ENCODE measurements at places on chromosomes 12 and 14.

DNA sequence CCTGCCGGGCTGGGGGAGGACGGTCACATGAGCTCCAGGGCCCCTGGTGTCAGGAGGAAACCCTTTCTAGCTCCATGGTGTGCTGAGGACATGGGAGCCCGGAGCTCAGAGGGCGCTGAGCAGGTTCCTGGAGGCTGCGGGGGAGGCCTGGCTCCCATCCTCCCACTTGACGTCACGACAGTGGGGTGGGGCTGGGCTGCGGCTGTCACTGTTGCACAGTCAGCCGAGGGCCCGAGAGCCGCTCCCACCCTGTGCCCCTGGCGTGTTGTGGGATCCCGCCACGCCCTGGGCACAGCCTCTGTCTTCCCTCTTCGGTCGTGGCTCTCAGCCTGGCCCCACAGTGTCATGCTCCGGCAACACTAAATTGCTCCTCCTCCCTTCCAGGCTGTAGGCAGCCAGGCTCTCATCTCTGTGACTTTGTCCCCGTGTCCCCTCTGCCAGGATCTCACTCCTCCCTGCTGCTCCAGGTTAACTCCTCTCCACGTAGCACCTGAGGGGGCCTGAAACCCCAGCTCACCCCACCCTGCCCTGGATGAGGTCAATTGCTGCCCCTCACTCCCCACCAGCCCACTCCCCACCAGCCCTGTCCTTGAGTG lies 33.0 kb downstream of the BEGAIN start:
- no peak for DNase-seq

- no peak for DNase-seq
These were observed 42.1 kb downstream of the AK7 start for GRCh38 chr14:96434040-96434439.

GRCh38 chr12:13165617-13166041 lies 30.9 kb upstream of the EMP1 start:
- peak; percentile 94 for DNase-seq

GRCh38 chr12:14849661-14850060 lies 6.3 kb upstream of the ART4 start:
- DNase-seq: peak; percentile 81

- DNase-seq: no peak
These were observed 70.9 kb downstream of the TBK1 start for GRCh38 chr12:64522807-64523206.

DNA sequence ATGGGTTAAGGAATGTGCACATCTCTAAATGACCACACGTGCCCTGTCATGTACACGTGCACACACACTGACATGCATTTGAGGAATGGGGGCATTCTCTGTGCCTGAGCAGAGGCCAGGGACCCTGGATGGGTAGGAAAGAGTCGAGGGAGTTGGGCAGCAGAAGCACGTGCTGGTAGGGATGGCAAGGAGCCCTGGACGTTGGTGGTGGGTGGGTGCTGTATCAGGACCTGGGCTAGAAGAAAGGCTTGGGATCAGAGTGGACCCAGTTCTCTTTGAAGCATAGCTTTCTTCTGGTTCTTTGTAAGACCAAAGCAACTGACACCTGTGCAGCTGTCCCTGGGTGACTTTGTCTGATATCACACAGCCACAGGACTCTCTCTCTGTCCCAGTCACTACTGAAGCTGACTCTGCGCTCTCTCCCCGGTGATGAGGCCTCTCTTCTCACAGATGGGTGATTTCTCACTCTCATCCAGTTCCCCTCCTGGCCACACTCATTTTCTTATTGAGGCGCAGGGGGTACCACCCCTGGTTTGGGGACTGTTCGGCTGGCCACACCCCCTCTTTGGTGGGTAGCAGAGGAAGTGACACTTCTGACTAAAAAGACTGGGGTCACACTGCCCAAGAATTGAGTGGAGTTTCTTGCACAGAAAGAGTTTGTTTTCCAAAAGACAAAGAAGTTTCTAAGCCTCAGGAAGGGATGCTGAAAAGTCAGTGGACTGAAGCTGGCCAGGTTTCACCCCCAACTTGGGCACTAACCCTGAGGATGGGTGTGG lies 171.7 kb upstream of the RTL1 start:
- peak; percentile 45 for DNase-seq

DNA sequence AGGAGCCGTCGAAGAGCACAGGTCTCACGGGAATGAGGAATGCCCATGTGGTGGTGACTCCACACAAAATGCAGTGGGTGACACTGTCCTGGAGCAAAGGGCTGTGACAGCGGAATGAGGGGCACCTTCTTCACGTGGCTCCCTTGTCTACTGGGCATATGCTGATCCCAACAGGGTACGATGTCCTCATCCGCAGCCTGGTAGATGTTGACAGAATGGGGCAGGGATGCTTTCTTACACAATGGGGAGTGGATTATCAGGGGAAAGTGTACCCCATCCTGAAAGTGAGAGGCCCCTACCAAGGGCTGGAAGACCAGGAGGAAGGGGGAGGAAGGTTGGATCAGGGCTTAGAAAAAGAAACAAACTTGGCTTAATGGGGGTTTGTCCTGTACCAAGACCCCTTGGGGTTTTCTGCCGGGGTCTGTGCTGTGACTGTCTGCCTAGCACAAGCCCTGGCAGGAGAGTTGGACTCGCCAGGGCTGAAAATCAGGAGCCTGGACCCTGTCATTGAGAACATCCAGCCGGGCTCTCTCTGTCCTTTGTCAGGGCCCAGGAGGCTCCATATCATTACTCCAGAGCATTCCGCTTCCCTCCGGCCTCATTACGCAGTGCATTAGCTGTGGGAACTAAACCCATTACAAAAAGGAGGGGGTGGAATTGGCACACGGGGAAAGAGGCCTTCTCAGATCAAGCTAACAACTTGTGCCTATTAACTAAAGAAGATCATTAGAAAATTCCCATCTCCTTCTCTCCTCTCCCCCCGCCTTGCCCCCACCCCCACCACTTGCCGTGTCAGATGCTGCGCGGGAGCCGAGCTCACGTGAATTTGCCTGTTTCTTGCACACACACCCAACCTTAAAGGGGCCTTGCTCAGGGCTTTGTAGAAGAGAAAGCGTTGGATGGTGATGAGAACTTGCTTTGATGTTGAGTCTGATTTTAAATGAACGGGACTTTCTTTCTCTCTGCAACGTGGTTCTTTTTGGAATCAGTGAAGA lies 171.8 kb upstream of the PARP11 start:
- DNase-seq: peak; percentile 67

DNA sequence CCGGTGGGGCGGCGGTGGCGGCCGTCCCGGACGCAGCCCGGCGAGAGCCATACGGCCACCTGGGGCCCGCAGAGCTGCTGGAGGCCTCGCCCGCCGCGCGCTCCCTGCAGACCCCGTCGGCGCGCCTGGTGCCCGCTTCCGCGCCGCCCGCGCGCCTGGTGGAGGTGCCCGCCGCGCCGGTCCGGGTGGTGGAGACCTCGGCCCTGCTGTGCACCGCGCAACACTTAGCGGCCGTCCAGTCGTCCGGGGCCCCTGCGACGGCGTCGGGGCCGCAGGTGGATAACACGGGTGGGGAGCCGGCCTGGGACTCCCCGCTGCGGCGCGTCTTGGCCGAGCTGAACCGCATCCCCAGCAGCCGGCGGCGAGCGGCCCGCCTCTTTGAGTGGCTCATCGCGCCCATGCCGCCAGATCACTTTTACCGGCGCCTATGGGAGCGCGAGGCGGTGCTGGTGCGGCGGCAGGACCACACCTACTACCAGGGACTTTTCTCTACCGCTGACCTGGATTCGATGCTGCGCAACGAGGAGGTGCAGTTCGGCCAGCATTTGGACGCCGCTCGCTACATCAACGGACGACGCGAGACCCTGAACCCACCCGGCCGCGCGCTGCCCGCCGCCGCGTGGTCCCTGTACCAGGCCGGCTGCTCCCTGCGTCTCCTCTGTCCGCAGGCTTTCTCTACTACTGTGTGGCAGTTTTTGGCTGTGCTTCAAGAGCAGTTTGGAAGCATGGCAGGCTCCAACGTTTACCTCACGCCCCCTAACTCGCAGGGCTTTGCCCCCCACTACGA lies 716 bp downstream of the RIOX1 start:
- DNase-seq: peak; percentile 84

- no peak for DNase-seq
These were observed 208.2 kb downstream of the DIO2 start for GRCh38 chr14:80003138-80003537.

DNA sequence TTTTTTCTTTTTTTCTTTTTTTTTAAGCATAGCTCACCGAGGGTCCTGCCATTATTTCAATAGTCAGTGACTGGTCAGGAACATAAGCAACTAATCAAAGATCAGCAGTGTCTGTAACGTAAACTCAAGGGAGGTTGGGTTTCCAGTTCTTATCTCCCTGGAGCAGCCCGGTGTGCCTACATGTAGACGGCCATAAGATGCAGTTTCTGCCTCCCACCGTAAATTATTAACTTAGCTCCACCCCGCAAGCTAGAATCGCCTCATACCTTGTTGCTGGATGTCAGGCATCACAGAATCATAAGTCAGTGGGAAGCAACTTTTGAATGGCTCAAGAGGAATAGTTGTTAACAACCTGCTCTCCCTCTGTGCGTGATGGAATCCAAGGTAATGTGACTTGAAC lies at the start of gene MYO1H:
MYO1H (plus strand) TSS at position 312 of the 400 bp plus-strand sequence; CDS start at position 373, 61 bp downstream.
- no peak for DNase-seq

GRCh38 chr12:15227004-15227679 lies 5.9 kb upstream of the RERG start:
- DNase-seq: peak; percentile 71

GRCh38 chr12:108772247-108772646 lies 40.9 kb upstream of the CORO1C start:
- peak; percentile 75 for DNase-seq

GRCh38 chr14:90805662-90806540 lies 10.3 kb downstream of the TTC7B start:
- no peak for DNase-seq

DNA sequence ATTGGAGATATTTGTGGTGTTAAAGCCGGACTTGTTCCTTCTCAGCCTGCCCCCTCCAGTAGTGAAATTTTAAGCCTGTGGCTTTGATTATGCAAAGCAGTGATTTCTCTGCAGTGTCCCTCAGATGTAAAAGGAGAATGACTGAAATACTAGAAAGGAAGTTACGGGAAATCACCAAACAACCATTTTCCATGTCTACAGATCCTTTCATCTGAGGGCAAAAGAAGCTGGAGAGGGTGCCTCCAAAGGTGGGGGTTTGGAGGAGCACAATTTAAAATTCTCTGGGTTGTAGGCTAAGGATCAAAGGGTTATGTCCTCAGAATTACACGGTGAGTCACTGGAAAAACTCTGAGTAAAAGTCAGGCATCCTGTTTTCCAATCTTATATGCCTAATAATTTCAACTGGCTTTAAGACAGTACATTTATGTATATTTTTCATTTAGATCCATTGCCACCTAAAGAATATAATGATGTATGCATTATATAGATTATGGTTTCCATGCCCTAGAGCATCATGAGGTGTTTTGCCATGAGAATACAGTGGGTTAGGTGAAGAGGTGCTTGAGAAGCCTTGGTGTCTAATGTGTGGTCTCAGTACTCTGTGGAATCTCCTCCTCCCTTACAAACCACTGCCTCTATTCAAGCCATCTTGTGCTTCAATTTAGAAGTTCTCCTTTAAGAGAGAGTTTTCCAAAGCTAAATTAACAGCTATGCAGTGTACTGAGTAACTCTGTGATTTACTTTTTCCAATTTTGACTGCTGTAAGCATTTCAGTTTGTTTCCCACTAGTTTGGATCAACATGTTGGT lies 362.1 kb downstream of the RAD51B start:
- DNase-seq: no peak

GRCh38 chr12:40063414-40063813 lies 42.5 kb downstream of the SLC2A13 start:
- DNase-seq: no peak

DNA sequence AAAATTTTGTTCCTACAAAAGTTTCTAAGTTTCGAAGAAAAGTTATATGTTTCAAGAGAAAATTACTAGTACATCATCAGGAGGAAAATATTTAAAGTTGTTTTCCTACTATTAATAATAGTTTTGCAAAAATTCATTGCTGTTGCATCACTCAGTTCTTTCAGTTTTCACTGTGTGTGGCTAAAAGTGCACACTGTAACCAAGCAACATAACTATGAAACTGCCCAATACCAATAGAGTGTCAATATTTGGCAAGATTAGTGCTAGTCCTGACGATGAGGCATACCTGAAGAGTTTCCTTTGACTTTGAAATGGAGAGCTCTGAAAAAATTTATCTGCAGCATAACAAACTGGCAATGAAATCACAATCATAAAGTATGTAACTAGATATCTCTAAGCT lies 194.3 kb downstream of the CPNE8 start:
- DNase-seq: no peak

DNA sequence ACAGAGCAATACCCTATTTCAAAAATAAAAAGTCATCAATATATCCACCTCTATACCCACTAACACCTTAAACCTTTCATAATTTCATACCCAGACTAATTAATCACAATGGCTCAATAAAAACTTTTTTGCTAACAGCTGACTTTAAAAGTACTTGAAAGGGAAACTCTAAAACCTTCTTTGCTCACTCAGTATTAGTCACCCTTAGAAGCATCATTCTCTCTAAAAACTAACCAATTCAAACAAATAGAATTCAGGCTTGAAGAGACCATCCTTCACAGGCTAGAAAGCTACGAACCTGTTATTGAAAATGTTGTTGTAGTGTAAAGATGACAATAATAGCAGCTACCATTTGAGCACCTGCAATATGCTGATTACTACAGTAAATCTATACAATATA lies 37.2 kb downstream of the HECTD1 start:
- DNase-seq: no peak

DNA sequence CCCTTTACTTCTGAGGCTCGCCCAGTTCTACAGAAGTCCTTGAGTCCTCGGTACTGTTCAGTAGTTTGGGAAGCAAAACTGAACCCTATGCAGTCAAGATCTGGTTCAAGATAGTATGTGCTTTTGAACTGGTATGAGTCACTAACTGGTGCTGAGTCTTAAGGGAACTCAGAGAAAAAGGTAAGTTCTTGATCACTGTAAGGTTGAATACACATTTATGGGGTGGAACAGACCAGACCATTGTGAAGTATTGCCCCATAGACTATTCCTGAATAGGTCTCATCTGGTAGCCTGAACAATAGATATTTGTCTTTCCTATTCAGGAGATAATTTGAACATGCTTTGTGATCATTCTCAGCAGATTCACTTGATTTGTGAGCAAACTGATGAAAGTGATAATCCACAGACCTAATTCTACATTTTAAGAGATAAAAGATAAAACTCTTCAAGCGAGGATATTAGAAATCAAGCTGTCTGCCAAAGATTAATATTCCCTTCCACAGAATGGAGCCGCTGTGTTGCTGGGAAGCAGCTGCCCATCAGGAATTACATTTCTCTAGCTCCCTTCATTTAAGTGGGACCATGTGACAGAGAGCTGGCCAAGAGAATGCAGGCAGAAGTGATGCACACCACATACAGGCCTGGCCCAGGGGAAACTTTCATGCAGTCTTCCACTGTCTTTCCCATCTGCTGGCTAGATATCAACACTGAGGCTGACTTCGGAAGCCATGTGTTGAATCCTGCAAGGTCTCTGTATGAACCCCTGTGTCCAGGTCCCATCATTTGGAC lies 369.8 kb upstream of the GARIN6 start:
- DNase-seq: peak; percentile 61

- DNase-seq: no peak
These were observed 709.0 kb upstream of the FOXG1 start for GRCh38 chr14:28057359-28058296.
